ENCODE measurements at places on chromosomes 2 and 18. TPM values are rescaled to one million over a fixed set of nuclear protein-coding genes. Genes with fewer than 3 reads are reported as not detected.

Gene SIX2
- not detected for total RNA-seq

Gene LYG2
- total RNA-seq = not detected

Gene CCDC74B
- total RNA-seq = 3.1 TPM

Gene IL18R1
- total RNA-seq = 5.4 TPM

Gene GREB1
- total RNA-seq = 0.51 TPM

Gene TXNDC2
- total RNA-seq = not detected

Gene COL4A4
- 0.51 TPM for total RNA-seq

Gene MPP4
- total RNA-seq = 0.26 TPM

Gene IMP4
- 58.0 TPM for total RNA-seq

Gene C2orf80
- not detected for total RNA-seq

Gene KRTCAP3
- total RNA-seq = not detected

Gene SLC14A1
- total RNA-seq = 31.0 TPM

Gene MIB1
- 49.8 TPM for total RNA-seq

Gene LYG1
- 0.50 TPM for total RNA-seq

Gene HOXD11
- total RNA-seq = not detected

Gene TUBA4A
- total RNA-seq = 7.7 TPM

Gene LIMS3
- not detected for total RNA-seq

Gene NCKAP5
- total RNA-seq = 2.6 TPM

Gene SCG2
- 0.66 TPM for total RNA-seq

Gene DUSP28
- 1.8 TPM for total RNA-seq

Gene LONRF2
- under 0.01 TPM for total RNA-seq

Gene ICA1L
- 4.6 TPM for total RNA-seq

Gene ABCG8
- total RNA-seq = not detected

Gene DCDC2C
- total RNA-seq = not detected

Gene CNRIP1
- total RNA-seq = 39.8 TPM

Gene AP1S3
- total RNA-seq = 3.3 TPM

Gene CKAP2L
- total RNA-seq = 0.26 TPM

Gene ARHGAP28
- 27.2 TPM for total RNA-seq

Gene PSTPIP2
- total RNA-seq = 8.2 TPM

Gene MYOM1
- total RNA-seq = 0.26 TPM

Gene THSD7B
- under 0.01 TPM for total RNA-seq

Gene LDLRAD4
- total RNA-seq = not detected

Gene DLGAP1
- 0.51 TPM for total RNA-seq

Gene NEB
- 0.26 TPM for total RNA-seq

Gene SERPINB4
- total RNA-seq = not detected

Gene MYCN
- not detected for total RNA-seq

Gene CFAP221
- not detected for total RNA-seq

Gene RTP5
- not detected for total RNA-seq

Gene TLX2
- total RNA-seq = not detected

Gene SCN7A
- total RNA-seq = 23.6 TPM

Gene POTEJ
- not detected for total RNA-seq

Gene LYPD1
- total RNA-seq = 0.17 TPM

Gene SERPINB13
- total RNA-seq = not detected

Gene LYPD6
- total RNA-seq = under 0.01 TPM

Gene COQ10B
- total RNA-seq = 41.9 TPM

Gene CABYR
- 5.6 TPM for total RNA-seq

Gene STARD6
- total RNA-seq = not detected

Gene TUBA3E
- not detected for total RNA-seq

All from fibroblast of lung (primary cell).